NCI-H1417 treated with DMSO at 0.1 percent for 48 hours (cell line): ENCODE measurements at places on chromosomes 5 and 9.

- no peak for DNase-seq
These were observed 189.8 kb downstream of the WDR70 start for GRCh38 chr5:37568893-37569292.

DNA sequence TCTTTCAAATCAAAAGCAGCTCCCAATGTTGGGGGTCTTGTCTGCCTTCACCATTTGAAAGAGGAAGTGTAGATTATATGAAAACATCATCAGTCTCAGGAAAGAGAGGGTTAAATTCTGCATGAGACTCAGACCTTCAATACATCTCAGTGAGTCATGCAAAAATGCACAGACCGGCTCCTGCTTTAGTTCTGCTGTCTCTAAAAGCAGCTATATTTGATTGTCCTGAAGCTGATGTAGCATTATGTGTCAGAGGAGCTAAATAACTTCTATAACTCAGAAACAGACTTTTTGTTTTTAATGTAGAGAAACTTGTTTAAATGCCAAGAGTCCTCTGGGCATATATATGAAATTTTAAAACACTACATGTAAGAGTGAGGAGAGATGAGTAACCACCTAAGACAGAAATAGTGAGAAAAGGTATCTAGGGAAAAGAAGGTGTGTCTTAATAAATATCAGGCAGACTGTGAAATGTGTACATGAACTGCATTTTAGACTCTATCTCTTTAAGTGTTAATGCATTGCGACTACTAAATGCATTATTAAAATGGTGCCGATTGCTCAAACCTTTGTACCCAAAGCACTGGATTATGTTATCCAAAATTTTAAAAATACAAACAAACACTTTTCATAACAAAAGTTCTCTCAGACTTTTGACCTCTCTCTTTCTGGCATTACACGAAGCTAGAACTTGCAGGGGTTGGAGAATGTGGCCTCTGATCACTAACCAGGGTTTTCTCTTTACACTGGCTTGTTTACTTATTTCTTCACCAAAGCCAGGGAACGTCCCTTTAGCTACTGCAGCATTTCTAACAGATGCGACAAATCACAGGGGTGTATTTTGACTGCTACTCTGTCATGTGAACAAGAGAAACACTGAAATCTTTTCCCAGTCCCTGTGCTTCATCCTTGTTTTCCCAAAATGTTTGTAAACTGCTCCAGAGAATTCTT lies 302.3 kb downstream of the ARL15 start:
- no peak for DNase-seq

DNA sequence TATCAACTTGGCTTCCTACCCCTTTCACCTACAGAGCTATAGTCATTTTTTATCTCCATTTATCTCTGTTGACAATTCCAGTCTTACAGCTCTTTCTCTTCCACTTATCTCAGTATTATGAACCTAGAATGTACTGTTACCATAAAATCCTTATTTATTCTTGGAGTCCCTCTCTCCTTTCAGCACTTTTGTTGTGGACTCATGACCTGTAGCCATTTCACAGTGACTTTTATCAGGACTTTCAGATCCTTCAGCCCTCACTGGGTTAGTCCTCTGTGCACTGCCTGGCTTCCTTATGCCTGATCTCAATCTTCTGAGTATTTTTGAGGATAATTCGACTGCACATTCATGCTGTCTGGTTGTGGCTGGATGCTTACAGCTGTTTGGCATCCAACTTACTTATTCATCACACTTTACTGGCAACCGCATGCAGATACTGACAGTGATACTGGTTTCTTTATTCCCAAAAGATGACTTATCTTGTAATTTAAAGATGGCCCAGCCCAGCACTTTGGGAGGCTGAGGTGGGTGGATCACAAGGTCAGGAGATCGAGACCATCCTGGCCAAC lies 293.3 kb downstream of the MAN2A1 start:
- DNase-seq: no peak

DNA sequence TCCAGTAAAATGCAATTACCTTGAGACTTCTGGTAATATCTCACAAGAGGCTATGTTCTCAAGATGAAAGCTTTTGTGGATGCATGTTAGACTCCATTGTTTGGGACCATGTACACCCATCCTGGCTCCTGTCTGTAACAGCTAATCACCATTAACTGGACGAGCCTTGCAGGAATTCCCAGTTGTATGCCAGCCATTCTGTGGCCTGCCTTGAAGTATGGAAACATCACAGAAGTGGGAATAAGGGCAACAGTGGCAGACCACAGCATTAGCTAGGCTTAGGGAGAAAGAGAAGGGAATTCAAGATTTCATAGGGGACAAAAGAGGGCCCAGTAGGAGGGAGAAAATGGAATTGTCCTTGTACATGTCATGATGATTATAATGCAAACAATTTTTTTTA lies 79.0 kb downstream of the RORB start:
- DNase-seq: no peak

DNA sequence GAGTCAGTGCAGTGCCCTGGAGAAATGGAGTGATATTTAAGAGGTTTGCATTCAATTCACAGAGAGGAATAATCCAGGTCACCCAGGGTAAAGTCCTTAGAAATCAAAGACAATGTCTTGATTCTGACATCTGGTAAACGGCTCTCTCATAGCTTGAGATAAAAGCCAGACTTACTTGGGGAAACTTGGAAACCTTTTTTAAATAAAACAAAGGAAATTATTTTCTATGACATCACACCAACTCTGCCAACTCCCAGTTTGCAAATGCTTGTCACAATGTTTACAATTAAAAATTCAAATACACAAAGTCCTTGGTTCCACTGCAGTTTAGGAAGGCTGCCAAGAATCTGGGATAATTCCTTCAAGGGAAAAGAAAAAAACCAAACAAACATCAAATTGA lies 255.1 kb upstream of the NREP start:
- DNase-seq: no peak

- DNase-seq: no peak
These were observed 111.8 kb upstream of the LHFPL2 start for GRCh38 chr5:78760366-78760765.

GRCh38 chr5:164577201-164577600 lies 1071.8 kb downstream of the MAT2B start:
- no peak for DNase-seq
